GM04504 (cell line): ENCODE measurements at places on chromosomes 6 and 20.

DNA sequence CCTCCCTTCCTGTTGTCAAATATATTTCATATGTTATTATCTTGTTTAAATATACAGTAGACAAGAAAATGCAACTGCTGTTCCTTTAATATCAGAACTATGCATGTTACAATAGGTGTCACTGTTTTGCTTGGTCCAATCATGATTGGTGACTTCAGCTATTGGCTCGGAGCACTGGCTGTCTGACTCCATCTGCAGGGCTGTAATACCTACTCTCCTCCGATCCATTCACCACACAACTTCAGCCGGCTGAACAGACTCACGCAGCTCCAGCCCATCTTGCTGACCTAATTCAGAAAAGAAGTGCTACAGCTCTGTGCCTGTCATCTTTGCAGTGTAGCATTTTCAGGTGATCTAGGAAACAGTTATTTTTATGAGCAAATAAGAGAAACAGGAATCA, at the start of gene BTBD3:
BTBD3 (plus strand) TSS at position 231 of the 400 bp plus-strand sequence. CDS start 383 bp downstream, outside the sequence.
- peak; percentile 21 for DNase-seq

GRCh38 chr20:58639182-58640146, 11.6 kb upstream of the STX16 start:
- DNase-seq, result no peak

- DNase-seq, result no peak
Observed at GRCh38 chr20:19557291-19557690, 200.8 kb upstream of the RIN2 start.

DNA sequence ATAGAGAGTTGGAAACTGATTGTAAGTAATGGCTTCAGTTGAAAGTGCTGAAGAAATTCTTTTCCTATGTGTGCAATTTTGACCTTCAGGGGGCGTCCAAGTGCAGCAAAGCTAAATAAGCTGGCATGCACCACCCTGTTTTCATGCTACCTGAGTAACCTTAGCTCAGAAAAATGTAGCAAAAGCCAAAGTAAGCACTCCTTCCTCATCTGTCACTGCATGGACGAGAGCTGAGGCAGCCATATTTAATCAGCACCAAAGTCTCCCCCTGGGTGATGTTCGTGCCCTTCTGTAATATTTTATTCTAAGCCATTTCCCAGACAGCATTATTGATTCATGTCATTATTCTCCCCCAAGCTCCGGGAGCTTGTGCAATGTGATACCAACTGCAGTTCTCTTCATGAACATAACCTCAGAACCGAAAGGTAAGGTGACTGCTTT, 123.1 kb downstream of the RPS12 start:
- no peak for DNase-seq

GRCh38 chr20:32209850-32210605, 2.3 kb downstream of the POFUT1 start:
- no peak for DNase-seq

DNA sequence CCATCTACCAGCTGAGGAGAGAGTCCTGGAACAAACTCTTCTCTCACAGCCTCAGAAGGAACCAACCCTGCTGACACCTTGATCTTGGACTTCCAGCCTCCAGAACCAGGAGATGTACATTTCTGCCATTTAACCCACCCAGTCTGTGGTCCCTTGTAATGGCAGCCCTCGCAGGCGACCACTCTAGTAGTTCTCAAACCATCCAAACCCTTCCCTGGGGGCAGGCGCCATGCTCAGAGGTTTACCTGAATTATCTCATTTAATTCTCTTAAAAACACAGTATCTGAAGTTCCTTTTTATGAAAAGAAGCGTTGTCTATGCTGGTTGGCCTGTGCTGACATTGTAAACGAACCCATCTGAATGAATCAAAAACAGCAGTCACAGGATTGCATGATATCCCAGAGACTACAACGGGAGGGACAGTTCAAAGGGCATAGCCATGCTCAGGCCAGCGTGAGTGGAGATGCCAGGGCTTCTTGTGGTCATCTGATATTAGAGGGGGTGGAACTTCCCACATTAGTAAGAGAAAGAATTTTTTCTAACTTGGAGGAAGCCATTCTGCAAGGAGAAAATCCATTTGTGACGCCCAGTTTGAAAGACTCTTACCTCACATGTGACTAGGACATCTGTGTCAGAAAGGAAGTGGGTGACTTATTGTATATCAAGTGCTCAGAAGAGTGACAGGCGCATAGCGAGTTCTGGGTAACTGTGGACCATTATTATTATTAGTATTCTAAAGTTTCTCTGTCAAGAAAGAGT, 17.2 kb upstream of the TAGAP start:
- no peak for DNase-seq

- no peak for DNase-seq
Observed at GRCh38 chr6:26329763-26330511, 35.1 kb upstream of the BTN3A2 start.

- DNase-seq, result peak; percentile 58
Observed at GRCh38 chr6:15441215-15441868, 195.5 kb downstream of the JARID2 start.

DNA sequence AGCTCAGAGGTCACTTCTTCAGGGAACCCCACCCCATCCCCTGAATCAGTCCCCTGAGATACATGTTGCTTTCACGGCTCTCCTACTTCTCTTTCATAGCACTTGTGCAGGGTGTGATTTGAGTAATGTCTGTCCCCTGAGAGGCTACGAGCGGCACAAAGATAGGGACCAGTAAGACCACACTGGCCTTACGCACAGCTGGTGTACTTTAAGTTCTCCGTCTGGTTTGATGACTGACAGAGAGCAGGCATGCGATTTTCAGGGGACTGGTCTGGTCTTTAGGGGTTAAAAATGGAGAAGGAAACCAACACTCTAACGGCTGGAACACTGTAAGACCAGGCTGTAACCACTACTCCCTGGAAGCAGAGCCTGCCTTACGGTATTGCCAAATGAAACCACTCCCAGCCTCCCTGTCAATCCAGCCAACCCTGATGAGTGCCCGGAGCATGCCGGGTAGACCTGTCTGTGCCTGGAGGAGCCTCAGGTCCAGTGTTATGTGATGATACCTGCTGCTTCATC, 47.1 kb downstream of the ELMO2 start:
- DNase-seq, result no peak

DNA sequence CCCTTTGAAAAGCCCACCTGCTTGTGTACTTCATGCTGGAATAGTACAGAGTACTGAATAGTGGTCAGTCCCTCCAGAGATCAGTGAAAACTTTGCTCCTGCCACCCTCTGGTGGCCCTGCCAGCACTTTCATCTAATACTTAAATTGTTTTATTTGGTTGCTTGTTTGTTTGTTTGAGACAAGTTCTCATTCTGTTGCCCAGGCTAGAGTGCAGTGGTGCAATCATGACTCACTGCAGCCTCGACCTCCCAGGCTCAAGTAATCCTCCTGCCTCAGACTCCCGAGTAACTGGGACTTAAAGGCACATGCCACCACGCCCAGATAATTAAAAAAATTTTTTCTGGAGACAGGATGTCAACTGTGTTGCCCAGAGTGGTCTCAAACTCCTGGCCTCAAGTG, 9.1 kb downstream of the FAM83D start:
- DNase-seq, result no peak

DNA sequence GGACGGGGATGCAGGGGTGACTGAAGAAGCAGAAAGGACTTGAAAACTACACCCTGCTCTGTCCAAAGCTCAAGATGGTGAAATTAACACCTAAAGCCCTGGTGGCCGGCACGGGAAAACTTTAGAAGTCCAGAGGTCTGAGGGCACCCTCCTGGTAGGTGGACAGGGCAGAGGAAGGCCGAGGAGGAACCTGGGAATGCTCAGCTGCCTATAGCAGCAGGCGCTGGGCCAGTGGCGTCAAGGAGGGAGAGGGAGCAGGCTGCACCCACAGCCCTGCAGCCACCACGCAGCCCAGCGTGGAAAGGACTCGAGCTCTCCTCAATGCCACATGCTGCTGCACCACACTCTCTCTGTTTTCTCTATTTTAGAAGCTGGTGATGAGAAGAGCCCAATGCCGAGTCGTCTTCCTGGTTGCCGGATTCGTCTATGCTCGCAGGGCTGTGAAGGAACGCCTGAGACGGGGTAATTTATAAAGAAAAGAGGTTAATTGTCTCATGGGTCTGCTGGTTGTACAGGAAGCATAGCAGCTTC, 248.3 kb upstream of the AFDN start:
- no peak for DNase-seq

GRCh38 chr6:149897015-149897697, 757 bp downstream of the RAET1E start:
- DNase-seq, result peak; percentile 94
